H54 (cell line): ENCODE measurements at places on chromosomes 6 and 20.

GRCh38 chr6:81997090-81997926 lies 244.8 kb upstream of the TENT5A start:
- DNase-seq, result no peak

DNA sequence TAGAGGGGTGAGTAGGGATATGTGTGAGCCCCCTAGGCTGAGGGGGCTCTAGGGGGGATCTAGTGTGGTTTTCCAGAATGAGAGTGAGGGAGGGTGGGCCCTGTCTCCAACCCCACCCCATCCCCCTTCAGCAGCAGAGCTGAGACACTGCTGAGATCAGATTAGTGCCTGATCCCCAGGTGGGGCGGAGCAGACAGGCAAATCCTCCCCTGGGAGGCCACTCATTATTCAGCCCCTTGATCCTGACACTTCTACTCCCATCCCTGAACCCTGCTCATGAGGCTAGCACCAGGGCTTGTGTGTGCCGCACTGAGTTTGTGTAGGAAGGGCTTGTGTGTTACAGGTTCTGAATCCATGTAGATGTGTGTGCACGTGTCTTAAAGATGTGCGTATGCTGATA lies 42.5 kb downstream of the SPDEF start:
- no peak for DNase-seq

GRCh38 chr6:136251394-136251793 lies 1.3 kb upstream of the MTFR2 start:
- DNase-seq, result no peak

GRCh38 chr6:109019911-109020310 lies 74.7 kb downstream of the SESN1 start:
- no peak for DNase-seq

GRCh38 chr6:33840048-33840926 lies 36.5 kb upstream of the MLN start:
- DNase-seq, result peak; percentile 96

DNA sequence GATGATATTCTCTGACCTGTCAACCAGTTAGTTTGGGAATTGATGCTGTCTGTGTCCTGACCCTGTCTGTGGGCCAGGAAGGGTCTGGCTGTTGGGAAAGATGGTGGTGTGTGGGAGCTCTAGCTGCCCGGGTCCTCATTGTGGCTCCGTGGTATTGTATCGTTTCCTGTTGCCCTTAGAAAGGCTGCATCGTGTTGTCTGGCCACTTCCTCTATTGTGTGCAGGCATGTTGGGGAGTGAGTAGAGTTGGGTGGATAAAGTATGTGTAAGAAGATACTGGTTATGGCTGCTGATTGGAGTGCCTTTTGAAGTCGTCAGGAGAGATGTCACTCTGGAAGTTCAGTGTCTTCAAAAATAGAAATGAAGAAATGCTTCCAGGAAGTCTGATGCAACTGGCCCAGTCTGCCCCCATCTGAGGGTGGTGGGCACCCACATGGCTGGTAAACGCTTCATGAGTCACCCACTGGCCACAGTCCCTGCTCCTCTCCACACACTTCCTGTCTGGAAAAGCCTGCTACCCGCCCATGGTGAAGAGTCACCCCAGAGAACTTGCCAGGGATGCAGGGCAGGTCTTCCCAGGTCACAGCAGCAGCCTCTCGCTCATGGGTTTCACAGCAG lies 27.9 kb downstream of the PPARD start:
- DNase-seq, result peak; percentile 91

- DNase-seq, result no peak
These were observed 24.8 kb downstream of the PHF20 start for GRCh38 chr20:35796571-35796970.
